Globus pallidus (tissue), 1 donor: ENCODE measurements at places on chromosomes 6 and 20.

DNA sequence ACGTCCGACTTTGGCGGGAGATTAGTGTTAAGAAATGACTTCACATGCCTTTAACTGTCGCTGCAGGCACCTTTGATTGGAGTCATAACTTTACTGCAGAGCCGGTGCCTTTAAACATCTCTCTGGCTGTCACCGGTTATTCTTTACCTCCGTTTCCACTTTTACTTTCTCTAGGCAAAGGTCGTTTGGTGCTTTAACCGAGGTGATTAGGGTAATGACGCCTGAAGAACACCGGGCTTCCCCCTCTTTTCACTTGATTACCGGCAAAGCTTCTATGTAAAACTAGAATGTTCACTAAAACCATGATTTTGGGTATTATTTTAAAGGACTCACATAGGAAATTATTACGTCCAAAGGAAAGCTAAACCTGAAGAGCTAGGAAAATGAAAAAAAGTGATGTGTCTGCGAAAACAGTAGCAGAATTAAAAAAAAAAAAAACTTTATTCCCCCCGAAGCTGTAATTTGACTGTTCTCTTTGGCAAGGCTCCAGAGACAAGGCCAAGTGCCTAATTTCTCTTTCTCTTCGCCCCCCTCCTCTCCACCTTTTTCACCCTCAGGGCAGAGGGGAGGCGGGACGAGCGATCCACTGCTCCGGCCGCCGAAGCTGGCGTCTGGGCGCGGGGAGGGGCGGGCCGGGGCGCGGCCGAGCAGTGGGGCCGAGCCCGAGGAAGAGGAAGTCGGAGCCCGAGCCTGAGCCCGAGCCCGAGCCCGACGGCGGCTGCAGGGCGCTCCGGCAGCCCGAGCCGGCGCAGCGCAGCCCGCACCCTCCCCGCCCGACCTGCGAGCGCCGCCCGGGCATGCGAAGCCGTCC lies at the start of gene PLEKHG1:
Gene PLEKHG1 (plus strand): TSS at position 687 of the 811 bp plus-strand sequence. CDS start 133,797 bp downstream, outside the sequence.
- no peak for DNase-seq

DNA sequence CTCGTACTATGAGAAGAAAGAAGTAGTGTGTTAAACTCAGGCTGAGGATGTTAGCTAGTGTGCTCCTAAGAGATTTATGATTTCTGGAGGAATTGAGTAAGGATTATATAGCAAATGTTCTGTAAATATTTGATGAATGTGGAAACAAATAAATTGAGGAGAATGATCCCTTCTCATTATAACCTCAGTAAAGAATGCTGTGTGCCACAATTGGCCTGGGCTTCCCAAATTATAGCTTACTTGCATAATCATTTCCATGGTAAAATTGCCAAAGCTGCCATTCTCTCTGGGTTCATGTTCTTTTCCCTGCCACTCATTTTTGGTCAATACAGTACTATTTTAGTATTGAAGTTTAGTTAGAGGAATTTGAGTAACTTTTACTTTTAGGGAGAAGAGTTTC lies 128.5 kb downstream of the FLRT3 start:
- no peak for DNase-seq

DNA sequence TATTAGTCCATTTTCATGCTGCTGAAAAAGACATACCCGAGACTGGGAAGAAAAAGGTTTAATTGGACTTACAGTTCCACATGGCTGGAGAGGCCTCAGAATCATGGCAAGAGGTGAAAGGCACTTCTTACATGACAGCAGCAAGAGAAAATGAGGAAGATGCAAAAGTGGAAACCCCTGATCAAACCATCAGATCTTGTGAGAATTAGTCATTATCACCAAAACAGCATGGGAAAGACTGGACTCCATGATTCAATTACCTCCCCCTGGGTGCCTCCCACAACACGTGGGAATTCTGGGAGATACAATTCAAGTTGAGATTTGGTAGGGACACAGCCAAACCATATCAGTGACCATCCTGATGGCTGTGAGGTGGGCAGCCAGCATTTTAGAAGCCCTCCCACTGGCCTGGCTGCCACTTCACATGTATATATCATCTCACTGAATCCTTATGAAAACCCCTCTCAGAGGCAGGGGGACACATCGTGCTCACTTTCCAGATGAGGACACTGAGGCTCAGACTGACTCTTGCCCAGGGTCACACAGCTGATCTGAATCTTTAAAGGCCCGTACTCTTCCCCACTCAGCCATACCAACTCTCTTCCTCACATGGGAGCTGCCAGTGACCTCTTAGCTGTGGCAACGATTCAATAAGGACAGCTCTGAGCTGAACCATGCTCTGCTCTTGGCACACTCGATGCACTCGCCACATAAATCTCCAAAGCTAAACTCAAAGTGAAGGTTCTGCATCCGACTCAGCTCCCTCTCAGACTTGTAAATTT lies 25.7 kb downstream of the BMP7 start:
- no peak for DNase-seq

GRCh38 chr6:3819161-3820110 lies 29.7 kb upstream of the FAM50B start:
- DNase-seq = no peak

- peak; percentile 11 for DNase-seq
Observed at GRCh38 chr6:28474441-28475219, 31.3 kb upstream of the ZSCAN23 start.

- peak; percentile 30 for DNase-seq
Observed at GRCh38 chr20:40265825-40266533, 423.1 kb downstream of the MAFB start.

- no peak for DNase-seq
Observed at GRCh38 chr20:25315418-25316210, 67.7 kb downstream of the PYGB start.
